ENCODE measurements at places on chromosomes 5 and 9.

- DNase-seq = no peak
These were observed 63.1 kb upstream of the MAMDC2 start for GRCh38 chr9:69980591-69980990.

DNA sequence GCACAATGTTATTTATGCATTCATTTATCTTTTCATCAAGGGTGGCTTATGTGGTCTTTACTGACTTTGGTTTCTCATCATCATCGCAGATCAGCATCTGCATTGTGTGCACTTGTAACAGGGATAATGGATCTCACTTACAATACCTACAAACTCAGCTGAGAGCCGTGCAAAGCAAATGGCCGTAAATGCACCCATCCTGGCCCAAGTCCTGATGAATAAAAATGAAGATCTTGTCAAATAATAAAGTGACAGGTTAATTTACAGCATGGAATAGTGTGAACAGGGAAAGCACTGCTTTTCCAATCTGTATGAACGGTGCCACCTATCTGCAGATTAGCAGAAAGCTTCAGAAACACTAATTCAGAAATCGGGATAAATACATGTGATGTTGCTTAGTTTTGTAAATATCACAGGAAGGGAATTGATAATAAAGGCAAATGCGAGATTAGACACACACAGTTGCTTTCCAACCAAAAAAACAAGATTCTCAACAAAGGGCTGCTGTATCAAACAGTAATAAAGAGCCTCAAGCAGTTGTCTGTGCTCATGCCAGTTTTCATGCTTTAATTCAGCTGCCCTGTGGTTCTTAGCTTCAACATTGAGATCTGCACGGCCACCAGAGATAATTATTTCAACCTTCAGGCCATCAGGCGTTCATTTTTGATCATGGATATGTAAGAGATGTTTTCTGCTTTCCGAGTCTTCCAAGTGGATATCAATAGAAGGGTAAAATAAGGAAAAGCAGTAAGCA lies 153.4 kb upstream of the POU5F2 start:
- DNase-seq = no peak

- no peak for DNase-seq
These were observed 288.9 kb downstream of the RAB3C start for GRCh38 chr5:58871648-58872242.

GRCh38 chr5:142697356-142698255 lies 11.7 kb upstream of the FGF1 start:
- no peak for DNase-seq

All from substantia nigra (tissue), 51 donors.